ENCODE measurements at places on chromosomes 11 and 22.

GRCh38 chr11:104908186-104908531, 9.9 kb upstream of the CASP12 start:
- no peak for DNase-seq

GRCh38 chr11:118290923-118291322, 13.6 kb upstream of the CD3E start:
- no peak for DNase-seq

DNA sequence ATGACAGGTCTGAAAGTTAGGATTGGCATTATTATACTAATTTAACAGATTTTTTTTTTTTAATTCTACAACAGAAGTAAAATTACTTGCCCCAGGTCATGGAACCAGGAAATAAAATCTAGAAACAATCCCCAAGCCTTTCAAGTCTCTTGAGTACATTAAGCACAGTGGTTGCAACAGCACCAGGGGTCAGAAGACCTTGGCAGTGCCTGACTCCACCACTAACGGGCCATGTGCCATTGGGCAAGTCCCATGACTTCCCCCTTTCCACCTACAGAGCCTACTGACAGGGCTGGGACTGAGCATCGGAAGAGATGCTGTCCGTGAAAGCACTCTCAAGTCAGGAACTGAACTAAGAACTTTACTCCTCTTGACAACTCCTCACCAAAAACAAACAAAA, 98.6 kb upstream of the AKIP1 start:
- peak; percentile 57 for DNase-seq

GRCh38 chr22:35634943-35635540, 13.2 kb upstream of the APOL6 start:
- no peak for DNase-seq

- DNase-seq = no peak
Observed at GRCh38 chr11:60972182-60973030, 926 bp downstream of the CD6 start.

DNA sequence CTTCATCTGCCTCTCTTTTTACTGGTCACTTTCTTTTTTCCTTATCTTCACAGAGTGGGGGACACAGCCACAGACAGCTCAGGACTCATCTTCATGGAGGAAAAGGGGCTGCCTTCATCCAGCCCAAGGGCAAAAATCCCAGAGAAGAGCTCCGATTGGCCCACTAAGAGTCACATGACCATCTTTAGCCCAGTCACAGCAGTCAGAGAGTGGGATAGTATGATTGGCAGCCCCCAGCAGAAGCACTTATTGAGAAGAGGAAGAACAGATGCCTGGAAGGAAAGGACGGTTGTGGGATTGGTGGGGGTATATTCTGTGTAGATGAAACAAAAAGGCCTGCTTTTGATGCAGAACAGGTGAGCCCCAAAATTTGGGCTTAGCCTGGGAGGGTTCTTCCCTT, 77.8 kb downstream of the MN1 start:
- DNase-seq = no peak

- DNase-seq = no peak
Observed at GRCh38 chr11:9397746-9398680, 13.6 kb downstream of the IPO7 start.

- no peak for DNase-seq
Observed at GRCh38 chr11:68684385-68685356, at the start of gene GAL. Gene GAL, plus strand, starts transcription at chr11:68684544. Its CDS starts 380 bp downstream, at chr11:68684924.

GRCh38 chr11:7555052-7555699, 41.4 kb downstream of the PPFIBP2 start:
- DNase-seq = peak; percentile 16

DNA sequence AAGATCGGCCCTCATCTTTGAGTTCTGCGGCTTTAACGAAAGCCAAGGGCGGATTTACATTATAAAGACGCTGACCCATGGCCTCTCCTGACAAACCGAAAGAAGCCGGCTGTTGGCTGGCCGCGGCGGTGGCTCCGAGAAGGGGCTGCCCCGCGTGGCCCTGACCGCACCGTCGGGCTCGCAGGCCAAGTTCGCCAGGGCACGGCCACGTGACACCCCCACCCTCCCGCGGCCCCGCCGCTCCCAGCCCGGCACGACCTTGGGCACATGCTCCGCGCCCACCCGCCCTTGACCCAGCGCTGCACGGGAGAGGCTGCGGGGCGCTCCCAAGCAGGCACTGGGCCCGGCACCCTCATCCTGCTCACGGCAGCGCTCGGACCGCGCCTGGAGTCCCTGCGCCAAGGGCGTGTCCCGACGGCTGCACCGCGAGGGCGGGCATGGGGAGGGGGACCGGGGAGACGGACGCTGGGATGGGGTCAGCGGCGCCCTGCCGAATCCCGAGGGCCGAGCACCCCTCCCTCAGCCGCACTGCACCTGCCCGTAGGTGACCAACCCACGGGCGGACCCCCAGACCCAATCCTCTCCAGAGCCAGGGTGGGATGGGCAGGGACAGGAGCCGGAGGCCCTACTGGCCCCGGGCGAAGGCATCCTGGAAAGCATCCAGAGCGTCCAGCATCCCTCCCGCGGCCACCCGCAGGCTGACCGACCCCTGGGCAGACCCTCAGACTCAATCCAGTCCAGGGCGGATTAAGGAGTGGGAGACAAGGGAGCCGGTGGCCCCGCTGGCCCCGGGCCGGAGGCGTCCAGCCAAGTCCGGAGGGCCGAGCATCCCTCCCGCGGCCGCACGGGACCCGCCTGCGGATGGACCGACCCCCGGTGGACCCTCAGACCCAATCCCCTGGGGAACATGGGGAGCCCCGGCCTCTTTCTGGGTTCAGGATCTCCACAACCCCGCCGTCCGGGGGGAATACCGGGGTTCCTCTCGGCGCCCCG, 759 bp downstream of the CPT1A start:
- no peak for DNase-seq

- no peak for DNase-seq
Observed at GRCh38 chr11:56783448-56784041, 35.0 kb upstream of the OR9G4 start.

DNA sequence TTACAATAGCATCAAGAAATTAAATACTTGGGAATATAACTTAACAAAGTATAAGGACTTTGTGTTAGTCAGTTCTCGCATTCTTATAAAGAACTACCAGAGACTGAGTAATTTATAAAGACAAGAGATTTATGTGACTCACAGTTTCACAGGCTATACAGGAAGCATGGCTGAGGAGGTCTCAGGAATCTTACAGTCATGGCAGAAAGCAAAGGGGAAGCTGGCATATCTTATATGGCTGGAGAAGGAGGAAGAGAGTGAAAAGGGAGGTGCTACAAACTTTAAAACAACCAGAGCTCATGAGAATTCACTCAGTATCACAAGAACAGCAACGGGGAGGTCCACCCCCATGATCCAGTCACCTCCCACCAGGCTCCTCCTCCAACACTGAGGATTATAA, 32.0 kb upstream of the CCDC134 start:
- DNase-seq = no peak

DNA sequence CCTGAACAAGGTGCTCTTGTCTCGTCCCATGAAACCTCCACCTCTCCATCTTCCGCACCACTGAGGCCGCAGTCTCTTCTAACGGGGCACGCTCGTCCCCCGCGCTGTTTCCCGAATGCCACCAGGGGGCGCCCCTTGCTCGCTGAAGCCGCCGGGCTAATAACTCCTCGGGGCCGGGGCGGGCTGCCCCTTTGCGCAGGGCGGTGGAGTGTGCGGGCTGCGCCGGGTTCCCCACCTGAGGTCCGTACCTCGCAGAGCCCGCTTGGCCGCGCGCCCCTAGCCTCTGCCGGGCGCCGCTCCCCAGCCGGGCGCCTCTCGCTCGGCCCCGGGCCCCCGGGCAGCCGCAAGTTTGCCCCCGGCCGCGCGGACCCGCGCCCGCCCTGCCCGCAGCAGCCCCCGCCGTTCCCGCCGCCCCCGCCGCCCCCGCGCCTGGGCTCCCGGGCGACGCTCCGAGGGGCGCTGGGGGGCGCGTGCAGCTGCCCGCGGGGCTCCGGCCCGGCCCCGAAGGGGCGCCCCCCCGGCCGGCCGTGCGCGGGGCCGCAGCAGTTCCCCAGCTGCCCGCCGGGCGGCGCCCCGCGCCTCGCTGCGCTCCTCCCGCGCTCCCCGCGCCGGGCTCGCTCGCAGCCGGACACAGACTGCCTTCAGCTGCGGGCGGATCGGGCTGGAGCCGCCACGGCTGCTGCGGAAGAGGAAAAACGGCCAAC, at the start of gene GRIK4:
Gene GRIK4, plus strand, starts transcription at position 633 of the 704 bp plus-strand sequence. CDS start 148,571 bp downstream, outside the sequence.
- peak; percentile 51 for DNase-seq

- no peak for DNase-seq
Observed at GRCh38 chr11:10673501-10674062, 20.0 kb downstream of the IRAG1 start.

GRCh38 chr11:99370549-99371216, 349.9 kb downstream of the CNTN5 start:
- peak; percentile 3 for DNase-seq

DNA sequence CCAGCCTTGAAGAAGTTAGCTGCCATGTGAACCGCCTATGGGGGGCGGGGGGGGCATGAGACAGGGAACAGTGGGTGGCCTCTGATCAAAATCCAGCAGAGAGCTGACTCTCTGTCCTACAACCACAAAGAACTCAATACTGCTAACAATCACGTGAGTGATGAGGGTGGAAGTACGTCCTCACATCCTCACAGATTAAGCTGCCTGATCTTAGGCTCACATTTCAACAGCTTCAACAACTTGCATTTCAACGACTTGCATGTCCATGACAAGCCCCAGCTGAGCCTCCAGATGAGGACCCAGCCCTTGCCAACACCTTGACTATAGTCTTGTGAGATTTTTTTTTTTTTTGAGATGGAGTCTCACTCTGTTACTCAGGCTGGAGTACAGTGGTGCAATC, 51.6 kb downstream of the CLMP start:
- DNase-seq = no peak

GRCh38 chr11:117547195-117547850, 219.7 kb downstream of the CEP164 start:
- no peak for DNase-seq

DNA sequence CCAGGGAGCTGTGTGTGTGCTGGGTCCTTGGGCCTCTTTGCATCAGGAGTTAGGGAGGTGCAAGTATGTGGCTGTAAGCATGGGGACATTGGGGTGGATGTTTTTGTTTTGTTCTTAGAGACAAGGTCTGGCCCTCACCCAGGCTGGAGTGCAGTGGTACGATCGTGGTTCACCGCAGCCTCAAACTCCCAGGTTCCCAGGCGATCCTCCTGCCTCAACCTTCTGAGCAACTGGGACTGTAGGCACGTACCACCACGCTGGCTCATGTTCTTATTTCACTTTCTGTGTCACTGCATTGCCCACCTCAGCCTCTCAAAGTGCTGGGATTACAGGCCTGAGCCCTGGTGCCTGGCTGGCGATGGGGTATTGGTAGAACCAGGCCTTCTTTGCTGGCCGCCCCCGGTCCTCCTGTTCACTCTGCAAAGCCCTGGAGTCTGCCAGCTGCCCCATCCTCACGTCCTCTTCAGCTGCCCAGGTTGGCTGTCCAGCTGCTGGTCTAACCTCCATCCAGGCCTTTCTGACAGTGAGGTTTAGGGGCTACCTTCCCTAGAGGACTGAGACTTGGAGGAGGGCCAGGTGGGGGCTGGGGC, 851 bp upstream of the GRAMD4 start:
- no peak for DNase-seq

- no peak for DNase-seq
Observed at GRCh38 chr11:111944139-111944538, 7.0 kb downstream of the DIXDC1 start.

- DNase-seq = no peak
Observed at GRCh38 chr11:111026241-111026640, 219.3 kb upstream of the POU2AF2 start.

- no peak for DNase-seq
Observed at GRCh38 chr11:35133656-35134055, 5.3 kb upstream of the CD44 start.

DNA sequence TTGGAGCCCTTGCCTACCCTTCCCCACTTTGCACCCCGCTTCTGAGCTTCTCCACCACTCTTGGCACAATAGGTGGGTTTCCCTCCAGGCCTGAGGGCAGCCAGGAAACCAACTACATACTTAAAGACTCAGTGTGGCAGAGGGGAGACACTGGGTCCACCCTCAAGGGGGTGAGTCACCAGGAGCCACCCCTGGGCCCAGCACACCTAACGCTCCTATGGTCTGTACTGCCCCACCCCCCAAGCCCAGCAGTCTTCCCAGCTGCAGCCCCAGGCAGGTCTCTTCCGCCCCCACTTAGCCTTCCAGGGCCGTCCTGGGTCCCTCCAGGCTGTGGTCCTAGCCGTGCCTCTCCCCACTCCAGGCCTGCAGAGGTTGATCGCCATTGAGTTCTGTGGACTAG, 3.2 kb upstream of the TMPRSS13 start:
- DNase-seq = no peak

- DNase-seq = no peak
Observed at GRCh38 chr22:23204541-23205157, 24.3 kb downstream of the BCR start.

GRCh38 chr11:118921121-118921928, 4.4 kb downstream of the BCL9L start:
- no peak for DNase-seq

GRCh38 chr11:64018310-64018709, 17.4 kb upstream of the FLRT1 start:
- no peak for DNase-seq

DNA sequence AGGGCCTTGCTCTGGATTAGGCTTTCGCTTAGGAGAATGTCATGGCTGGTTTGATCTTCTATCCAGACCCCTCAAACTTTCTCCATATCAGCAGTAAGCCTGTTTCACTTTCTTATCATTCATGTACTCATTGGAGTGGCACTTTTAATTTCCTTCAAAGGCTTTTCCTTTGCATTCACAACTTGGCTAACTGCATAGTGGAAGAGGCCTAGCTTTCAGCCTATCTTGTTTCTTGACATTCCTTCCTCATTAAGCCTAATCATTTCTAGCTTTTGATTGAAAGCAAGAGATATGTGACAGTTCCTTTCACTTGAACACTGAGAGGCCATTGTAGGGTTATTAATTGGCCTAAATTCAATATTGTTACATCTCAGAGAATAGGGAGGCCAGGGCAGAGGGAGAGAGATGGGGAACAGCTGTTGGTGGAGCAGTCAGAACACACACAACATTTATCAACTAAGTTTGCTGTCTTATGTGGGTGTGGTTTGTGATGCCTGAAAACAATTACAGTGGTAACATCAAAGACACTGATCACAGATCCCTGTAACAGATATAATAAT, 37.7 kb upstream of the APOBEC3A start:
- no peak for DNase-seq

GRCh38 chr11:3896644-3897043, 41.2 kb downstream of the STIM1 start:
- DNase-seq = no peak

DNA sequence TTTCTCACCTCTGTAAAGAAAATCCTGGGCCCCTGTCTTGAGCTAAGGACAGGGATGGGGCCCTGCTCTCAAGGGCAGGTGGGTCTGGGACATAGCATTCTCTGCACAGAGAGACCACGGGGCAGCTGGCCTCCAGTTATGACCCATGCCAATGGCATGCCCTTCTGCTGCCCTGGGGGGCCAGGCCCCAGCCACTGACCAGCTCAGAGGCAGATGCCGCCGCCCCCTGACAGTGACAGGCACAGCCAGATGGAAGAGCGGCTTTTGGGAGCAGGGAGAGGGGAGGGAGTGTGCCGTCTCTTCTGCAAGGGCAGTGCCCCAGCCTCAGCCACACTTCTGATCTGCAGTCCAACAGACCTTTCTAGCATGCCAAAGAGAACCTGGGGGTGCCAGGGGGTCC, 114.8 kb upstream of the NAV2 start:
- DNase-seq = no peak

- no peak for DNase-seq
Observed at GRCh38 chr22:27878541-27878940, 40.5 kb downstream of the PITPNB start.

GRCh38 chr11:12724301-12725054, 50.3 kb downstream of the TEAD1 start:
- no peak for DNase-seq

- no peak for DNase-seq
Observed at GRCh38 chr11:123316003-123316402, 114.1 kb upstream of the GRAMD1B start.

GRCh38 chr22:39500101-39500500, 2.0 kb upstream of the MIEF1 start:
- DNase-seq = no peak
